Neural progenitor cell (in vitro differentiated cells): ENCODE measurements at places on chromosomes 12 and 14. TPM values are rescaled to one million over a fixed set of nuclear protein-coding genes. Genes with fewer than 3 reads are reported as not detected.

TMEM233 gene
- total RNA-seq, result not detected in 2 replicates

OTX2 gene
- 453 and 513 TPM in 2 replicates for total RNA-seq

FAM186B gene
- 0.25 TPM in 1 of 2 replicates, not detected in the other for total RNA-seq

DRAM1 gene
- 1.2 and 1.3 TPM in 2 replicates for total RNA-seq

TSPAN19 gene
- total RNA-seq, result 4.3 and 5.0 TPM in 2 replicates

B4GALNT1 gene
- 0.28 and 1.1 TPM in 2 replicates for total RNA-seq

KCTD10 gene
- total RNA-seq, result 40.9 and 57.5 TPM in 2 replicates

GPR65 gene
- total RNA-seq, result not detected in 2 replicates

AQP2 gene
- total RNA-seq, result not detected in 2 replicates

COCH gene
- total RNA-seq, result 23.1 and 31.1 TPM in 2 replicates

VCPKMT gene
- 15.6 and 23.5 TPM in 2 replicates for total RNA-seq

KCNA5 gene
- 0.19 and 1.1 TPM in 2 replicates for total RNA-seq

OR4E2 gene
- total RNA-seq, result not detected in 2 replicates

RPL36AL gene
- total RNA-seq, result 130 and 170 TPM in 2 replicates

TMEM132D gene
- total RNA-seq, result 1.0 and 1.1 TPM in 2 replicates

AGAP2 gene
- total RNA-seq, result 1.7 and 2.7 TPM in 2 replicates
